Anterior cingulate cortex (tissue), 58 donors: ENCODE measurements at places on chromosomes 5 and 9.
A peak's percentile ranks its signal among the peaks of the same experiment; 100 is the strongest.

DNA sequence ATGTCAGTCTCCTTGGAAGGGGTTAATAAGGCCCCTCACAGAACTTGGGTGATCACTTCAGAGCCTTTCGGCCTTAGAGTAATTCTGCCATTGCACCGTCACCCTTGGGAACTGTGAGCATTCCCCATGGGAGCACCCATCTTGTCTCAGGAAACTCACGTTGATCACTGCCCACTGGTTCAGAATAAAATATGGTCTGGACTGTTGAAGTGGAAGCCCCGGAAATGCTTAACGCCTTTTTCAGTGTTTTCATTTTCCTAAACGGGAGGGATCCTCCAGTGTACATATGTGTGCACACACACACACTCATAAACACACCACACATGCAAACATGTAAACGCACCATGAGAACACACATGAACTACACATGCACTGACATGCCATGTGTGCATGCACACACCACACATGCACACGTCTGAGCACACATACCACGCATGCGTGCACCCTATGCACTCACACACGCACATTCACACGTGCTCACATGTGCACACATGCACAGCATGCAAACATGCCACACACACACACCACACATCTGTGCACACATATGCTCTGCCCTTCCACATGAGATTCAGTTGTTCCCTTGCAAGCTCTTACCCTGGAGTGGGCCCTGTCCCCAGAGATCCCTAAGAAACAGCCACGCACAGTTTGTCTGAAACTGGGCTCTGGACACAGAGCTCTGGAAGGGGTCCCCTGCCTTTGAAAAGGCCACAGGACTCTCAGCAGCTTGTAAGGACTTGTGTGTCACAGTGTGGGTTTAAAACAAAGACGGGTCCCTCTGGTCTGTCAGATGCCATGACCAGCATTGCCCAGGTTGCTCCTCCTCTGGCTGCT is 17.0 kb downstream of the MRPL36 start:
- no peak for DNase-seq

DNA sequence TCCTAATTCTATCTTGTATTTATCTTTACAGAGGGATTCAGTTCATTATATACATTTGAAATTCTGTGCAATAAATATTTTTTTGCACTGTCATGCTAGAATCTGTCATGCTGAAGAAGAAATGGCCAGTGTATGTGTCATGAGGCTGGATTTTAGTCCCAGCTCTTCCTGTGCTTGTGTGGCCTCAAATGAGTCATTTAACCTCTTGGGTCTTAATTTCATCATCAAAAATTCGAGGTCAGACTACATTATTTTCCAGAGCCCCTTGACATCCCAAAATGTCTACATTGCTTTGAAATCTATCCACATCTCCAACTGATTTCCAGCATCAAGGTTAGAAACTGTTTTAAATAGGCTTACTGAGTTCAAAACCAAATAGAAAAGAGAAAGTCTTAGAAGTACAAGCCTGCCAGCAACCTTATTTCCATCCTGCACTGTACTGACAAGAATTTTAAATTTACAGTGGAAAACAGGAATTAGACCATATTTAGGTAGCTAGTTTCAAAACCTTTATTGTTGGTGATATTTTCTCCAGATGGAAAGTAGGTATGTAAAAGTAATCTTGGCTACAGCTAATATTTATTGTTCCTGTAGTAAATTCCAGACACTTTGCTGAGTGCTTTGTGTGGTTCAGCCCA is 96.7 kb upstream of the MAMDC2 start:
- DNase-seq: no peak

- DNase-seq: no peak
Measured at GRCh38 chr5:60712950-60713349, 13.0 kb upstream of the DEPDC1B start.

DNA sequence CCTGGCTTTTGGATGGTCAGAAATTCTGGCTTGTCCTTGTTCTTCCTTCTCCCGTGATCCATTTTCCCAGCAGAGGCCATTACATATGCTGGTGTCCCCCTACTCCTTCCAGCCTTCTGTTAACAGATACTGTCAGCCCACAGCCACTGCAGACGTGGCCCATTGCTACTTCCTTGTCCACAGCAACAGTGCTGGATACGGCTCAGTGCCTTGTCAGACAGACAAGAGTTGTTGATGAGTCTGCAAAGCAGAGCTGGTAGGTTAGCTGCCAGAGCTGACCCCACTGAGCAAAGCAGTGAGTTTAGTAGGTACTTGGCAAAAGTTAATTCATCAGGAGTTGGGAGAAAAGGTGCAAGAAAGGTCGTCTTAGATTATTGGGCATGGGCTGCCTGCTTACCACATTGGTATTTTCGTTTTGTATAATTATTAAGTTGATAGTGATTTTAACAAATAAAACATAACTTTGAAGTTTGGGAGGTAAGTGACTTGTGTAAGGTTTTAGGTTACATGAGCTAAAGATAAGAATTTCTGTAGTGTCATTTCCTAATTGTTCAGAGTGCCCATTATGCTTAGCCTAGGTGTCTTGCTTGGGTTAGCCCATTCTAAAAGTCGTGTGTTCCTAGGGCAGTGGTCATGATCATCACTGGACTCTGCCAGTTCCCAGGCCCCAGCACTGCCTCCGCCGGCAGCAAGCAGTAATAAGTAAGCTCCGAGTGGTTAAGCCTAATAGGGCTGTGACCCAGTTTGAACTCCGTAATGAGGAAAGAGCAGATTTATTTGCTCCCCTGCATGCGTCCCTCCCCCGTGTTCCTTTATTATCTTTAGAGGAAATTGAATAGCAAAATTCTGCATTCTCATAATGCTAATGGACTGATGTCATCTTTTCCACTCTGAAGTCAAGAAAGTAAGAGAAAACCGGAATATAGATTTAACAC is 292.0 kb downstream of the FANCC start:
- DNase-seq: peak; percentile 41

- DNase-seq: no peak
Measured at GRCh38 chr5:109249126-109249525, 160.6 kb downstream of the PJA2 start.

- DNase-seq: no peak
Measured at GRCh38 chr5:147901599-147902039, 4.7 kb downstream of the C5orf46 start.

- no peak for DNase-seq
Measured at GRCh38 chr9:1207686-1208085, 157.5 kb downstream of the DMRT2 start.

DNA sequence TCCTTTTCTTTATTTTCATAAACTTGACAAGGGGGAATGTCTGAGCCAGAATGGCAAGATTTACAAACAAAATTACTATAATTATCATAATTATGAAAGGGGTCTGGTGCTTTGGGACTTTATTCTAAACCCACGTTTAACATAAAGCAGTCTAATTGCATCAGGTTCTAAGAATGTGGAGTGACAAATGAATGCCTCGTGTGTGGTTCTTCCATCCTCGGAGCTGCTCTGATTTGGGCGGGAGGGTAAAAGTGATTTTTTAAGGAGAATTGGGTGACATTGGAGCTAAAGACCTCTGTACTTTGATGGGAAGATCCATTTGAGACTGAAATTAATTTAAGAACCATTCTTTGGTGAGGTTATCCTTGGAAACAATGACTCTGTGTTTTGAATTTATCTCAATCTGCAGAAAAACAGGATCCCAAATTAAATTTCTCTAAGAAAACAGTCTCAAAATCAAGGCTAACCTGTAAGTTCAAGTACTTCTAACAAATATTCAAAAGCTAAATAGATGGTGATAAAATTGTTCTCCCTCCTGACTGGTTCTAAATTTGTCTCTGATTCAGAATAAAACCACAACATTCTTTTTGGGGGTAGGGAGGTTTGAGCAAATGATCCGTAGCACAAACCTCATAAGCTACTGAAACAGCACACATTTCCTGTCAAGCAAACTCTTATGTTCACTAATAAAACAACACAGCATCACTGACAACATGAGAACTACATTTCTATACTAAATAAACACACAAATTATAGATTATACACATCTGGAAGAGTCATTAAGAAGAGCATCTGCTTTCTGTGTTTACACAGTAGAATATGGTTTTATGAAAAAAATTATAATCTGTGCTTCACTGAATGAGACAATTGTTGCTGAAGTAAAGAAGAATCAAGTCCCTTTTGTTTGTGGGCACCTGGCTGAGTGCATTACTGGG is 85.5 kb downstream of the DCP2 start:
- DNase-seq: no peak

GRCh38 chr5:111635916-111636570 is 121.0 kb downstream of the NREP start:
- no peak for DNase-seq
